ENCODE measurements at places on chromosomes 11 and 22.
A peak's percentile ranks its signal among the peaks of the same experiment; 100 is the strongest.

- no peak for DNase-seq
These were observed 8.3 kb downstream of the BRSK2 start for GRCh38 chr11:1397862-1398527.

DNA sequence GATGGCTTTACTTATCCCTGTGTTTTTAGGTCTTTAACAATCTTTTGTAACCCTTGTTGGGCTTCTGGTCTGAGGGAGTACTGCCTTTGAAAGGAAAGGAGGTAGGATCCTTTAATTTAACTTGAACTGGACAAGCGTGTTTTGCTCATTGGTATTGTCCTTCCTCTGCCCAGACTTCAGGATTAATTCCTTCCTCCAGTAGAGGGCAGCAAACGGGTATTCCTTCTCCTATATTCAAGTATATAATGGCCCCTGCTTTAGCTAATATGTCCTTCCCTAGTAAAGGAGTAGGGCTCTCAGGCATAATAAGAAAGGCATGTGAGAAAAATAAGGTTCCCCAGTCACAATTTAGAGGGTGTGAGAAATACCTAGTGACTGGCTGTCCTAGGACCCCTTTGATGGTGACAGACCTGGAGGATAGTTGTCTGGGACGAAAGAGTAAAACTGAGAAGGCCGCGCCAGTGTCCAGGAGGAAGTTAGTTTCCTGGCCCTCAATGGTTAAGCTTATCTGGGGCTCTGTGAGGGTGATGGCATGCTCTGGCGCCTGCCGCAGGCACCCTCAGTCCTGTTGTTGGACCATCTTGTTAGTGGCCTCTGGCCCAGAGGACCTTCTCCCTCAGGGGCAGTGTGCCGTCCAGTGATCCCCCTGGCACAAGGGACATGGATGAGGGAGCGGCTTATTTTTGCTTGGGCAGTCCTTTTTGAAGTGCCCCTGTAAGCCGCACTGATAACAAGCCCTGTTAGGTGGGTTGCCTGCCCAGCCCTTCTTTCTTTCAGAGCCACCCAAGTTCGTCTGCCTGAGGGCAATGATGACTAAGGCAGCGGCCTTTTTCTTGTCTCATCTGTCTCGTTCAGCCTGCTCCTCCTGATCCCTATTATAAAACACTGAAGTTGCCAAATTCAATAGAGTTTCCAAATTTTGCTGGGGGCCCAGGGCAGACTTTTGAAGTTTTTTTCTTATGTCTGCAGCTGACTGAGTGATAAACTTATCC is 51.8 kb downstream of the C11orf71 start:
- DNase-seq, result peak; percentile 54

- DNase-seq, result no peak
These were observed 87.7 kb downstream of the CSNK2A3 start for GRCh38 chr11:11265320-11265719.

GRCh38 chr22:38201371-38201710 is 453 bp upstream of the MAFF start:
- DNase-seq, result no peak

DNA sequence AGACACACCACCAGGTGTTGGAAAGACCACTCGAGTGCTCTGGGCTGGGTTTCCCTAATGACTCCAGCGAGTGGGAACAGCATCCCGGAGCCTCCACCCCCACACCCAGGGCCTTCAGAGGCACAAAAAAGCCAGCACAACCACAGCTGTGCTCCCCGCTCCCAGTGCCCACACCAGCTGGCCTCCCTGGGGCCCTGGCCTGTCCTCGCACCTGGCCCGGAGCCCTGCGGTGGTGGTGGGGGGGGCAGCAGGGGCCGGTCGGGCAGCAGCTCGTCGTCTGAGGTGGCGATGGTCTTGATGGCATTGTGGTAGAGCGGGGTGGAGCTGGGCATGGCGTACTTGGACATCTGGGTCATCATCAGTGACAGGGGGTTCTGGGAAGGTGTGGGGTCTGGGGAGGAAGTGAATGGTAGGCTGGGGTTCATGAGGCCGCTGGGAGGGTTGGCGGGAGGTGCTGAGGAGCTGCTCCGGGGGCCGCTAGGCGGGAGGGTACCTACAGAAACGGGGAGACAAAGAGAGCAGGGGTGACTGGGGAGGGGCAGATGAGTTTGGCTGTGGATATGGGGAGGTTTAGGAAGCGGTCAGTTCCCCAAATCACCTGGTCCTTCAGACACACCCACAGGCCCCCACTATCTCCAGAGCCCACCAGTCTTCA is 16.1 kb downstream of the CXCR5 start:
- DNase-seq, result no peak

DNA sequence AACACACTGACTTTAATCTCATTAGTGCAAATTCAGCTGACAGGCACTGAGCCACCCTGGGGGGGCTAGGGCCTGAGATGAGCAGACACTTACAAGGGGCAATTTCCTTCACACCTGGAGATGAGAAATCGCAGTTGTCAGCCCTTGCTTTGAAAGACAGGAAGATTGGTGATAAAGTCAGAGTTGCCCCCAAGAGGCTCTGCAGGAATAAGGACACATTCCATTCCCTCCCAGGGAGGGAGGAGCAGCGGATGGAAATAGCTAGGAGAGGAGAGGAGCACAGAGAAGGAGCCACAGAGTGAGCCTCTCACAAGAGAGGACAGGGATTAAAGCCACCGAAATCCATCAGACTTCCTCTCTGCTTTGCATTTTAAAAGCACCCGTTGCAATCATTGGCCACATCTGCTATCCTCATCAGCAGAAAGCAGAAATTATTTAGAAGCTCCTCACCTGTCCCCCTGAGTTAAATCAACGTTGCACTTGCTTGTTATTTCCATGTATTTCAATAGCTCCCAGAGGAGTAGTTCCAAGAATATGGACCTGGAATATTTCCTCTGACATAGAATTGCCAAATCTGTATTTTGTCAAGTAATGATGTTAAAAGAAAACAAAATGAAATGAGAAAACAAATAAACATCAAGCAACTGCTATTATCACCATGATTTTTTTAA is 213.7 kb downstream of the BARX2 start:
- DNase-seq, result no peak

DNA sequence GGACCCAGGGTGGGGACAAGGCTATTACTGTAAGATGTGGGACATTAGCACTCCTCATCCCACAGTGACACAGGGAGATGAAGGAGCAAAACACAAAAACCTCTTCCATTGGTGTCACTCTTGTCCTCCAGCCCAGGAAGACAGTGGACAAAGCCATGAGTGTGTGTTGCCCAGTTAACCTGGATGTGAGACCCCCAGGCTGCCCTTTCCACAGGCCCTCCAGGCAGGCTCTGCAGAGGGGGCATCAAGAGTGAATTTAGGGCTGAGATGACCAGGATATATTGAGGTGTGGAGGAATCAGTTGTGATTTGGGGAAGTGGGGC is 111.3 kb downstream of the GGTLC2 start:
- DNase-seq, result no peak

DNA sequence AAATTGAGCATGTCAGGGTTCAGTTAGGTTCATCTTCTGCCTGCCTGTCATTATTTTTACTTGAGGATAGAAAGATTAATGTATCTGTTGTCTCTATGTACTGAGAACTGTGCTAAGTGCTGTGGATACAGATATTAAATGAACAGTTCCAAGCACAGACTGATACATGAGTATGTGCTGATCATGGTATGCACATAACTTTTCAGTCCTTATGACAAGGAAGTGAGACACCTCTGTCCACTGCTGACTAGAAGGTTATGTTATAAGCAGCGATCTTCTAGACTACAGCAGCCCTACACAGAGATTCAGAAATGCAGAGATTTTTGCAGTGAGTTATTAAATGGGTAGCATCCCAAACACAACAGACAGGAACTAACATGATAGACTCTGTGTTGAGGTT is 335.6 kb upstream of the MTNR1B start:
- DNase-seq, result no peak

DNA sequence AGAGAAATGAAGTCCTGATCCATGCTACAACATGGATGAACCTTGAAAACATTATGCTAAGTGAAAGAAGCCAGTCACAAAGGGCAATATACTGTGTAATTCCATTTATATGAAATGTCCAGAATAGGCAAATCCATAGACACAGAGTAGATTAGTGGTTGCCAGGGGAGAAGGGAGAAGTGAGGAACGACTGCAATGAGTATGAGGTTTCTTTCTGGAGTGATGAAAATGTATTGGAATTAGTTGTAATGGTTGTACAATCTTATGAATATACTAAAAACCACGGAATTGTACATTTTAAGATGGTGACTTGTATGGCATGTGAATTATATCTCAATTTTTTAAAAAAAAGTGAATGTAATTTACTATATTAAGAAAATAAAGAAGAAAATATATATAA is 83.1 kb upstream of the GDPD4 start:
- no peak for DNase-seq

DNA sequence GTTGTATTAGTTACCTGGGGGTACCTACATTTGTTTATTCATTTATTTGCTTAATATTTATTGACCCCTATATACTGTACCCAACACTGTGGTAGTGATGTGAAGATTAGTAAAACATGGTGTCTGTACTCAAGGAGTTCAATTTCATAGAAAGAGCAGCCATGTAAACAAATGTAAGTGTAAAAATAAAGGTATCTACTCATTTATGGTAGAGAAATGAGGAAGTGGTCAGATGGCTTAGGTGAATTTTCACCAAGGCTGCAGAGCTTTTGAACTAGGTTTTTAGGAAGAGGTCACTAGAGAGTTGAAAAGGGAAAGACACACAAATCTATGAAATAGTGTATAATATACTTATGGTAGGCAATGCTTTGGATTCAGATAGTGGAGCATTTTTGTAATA is 11.1 kb downstream of the CTR9 start:
- DNase-seq, result no peak

DNA sequence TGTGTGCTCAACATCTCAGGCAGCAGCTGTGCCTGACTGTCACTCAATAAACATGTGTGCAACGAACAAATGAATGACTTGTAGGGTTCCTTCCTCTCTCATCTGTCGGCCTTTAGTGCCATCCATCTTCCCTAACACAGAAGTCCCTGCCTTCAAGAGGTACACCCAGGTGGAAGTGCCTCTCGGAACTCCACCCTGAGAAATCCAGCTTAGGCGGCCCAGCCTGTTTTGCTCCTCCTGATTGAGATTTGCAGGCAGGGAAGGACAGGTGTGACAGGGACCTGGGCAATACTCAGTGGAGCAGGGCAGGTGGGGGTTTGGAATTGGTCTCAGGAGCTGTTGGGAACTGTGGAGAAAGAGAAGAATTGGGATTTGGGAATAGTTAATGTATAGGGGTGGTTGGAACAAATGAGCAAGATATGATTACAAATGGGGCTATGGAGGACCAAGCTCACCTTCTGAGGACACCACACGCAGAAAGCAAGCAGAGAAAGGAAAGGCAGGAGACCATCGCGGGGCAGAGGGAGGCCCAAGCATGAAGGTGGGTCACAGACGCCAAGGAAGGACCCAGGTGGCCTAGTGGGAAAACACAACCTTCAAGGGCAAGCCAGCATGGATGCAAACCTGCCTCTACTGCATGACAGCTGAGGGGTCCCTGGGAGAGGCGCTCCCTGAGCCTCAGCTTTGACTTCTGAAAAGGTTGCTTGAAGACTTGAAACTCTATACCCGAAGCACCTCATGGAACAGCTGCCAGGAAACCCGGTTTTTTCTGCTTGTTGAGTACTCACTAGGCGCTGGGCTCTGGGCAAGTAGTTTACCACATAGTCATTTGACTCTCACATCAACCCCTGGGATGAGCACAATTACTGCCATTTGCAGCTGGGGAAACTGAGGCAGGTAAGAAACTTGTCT is 40.9 kb upstream of the ANO1 start:
- no peak for DNase-seq

DNA sequence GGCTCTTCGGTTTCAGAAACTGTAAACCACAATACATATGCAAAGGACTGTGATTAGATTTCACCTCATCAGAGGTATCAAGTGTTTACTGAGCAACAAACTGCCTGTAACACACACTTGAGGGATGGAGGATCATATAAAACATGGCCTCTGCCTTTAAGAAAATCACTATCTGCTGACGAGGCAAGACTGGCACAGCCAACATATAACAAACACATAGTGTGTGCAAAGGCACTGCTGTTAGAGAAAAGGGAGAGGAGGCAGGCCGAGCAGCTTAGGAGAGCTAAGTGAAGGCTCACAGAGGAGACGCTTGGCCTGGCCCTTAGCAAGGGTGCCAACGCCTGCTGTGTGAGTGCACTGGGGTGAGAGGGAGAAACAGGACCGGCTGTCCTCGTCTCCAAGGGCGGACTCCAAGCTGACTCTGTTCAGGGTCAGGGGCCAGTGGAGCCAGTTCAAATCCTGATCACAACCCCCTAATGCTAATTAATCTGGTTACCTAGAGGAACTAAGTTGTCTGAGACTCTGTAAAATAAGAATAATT is 48.2 kb downstream of the LRFN4 start:
- DNase-seq, result no peak

DNA sequence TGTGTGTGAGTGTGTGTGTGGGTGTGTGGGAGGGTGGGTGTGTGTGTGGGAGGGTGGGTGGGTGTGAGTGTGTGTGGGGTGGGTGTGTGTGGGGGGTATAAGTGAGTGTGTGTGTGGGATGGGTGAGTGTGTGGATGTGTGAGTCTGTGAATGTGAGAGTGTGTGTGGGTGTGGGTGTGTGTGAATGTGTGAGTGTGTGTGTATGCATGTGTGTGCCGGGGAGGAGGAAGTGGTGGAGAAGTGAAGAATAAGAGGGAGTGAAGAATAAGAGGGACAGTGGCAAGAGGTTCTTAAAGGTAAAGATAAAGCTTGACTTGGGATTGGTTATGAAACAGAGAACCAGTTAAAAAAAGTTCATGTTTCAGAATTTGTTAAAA is 54.0 kb downstream of the PRR5L start:
- no peak for DNase-seq

DNA sequence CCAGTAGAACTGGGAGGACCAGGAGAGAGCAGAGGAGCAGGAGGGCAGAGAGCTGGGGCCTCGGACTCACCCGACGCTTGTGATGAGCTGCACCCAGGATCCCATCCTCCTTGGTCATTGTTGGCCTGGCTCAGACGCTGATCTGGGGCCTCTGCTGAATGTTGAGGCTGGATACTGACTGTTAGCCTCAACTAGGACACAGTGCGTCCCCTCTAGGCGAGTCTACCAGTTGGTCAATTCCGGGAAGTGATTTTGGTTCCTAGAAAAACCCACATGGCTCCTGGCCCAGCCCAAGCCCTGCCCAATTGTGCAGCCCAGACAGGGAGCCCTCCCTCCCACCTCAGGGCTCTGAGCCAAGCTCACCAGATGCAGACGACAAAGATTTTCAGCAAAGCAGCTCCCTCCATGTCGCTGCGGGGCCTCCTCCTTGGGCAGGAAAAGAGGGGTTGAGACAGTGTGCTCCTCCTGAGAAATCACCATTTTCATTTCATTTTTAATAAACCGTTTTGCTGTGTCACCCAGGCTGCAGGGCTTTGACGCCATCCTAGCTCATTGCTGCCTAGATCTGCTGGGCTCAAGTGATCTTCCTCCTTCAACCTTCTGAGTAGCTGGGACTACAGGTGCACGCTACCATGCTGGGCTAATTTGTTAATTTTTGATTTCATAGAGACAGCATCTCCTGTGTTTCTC is at the start of gene APOL4:
Gene APOL4 (minus strand): TSS at position 180 of the 690 bp plus-strand sequence. CDS start 75 bp downstream, at position 105.
- DNase-seq, result no peak

- DNase-seq, result no peak
These were observed 66.9 kb downstream of the BBOX1 start for GRCh38 chr11:27107548-27107947.

GRCh38 chr22:35601743-35602615 is 15.2 kb downstream of the MB start:
- no peak for DNase-seq
